ENCODE measurements at places on chromosomes 16 and 17.

GRCh38 chr16:1469693-1470201 is 5.1 kb downstream of the CLCN7 start:
- DNase-seq: no peak

DNA sequence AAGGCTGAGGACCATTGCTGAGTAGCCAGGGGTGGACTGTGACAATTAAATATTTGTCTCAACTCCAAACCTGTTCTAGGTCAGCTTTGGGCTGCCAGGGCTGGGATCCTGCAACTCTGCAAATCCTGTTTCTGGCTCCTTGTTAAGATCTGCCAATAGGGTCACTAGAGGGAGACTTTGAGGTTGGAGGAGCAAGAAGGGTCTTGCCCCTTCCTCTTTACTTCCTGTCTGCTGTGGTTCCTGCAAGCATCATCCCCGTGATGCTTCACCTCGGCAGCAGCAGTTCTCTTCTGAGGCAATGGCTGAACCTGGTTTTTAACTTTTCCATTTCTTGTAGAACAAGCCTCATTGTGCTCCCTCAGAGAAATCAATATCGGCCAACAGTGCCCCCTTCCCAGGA is 124.6 kb downstream of the IRX5 start:
- DNase-seq: no peak

GRCh38 chr17:40827746-40828453 is 5.5 kb upstream of the KRT10 start:
- no peak for DNase-seq

GRCh38 chr17:29066047-29066446 is 23.1 kb downstream of the PIPOX start:
- DNase-seq: no peak

- no peak for DNase-seq
Observed at GRCh38 chr17:77817953-77818352, 140.6 kb upstream of the TNRC6C start.

- no peak for DNase-seq
Observed at GRCh38 chr17:10563991-10564660, 14.7 kb upstream of the MYH2 start.

GRCh38 chr17:45824901-45825492 is 19.7 kb upstream of the SPPL2C start:
- no peak for DNase-seq

DNA sequence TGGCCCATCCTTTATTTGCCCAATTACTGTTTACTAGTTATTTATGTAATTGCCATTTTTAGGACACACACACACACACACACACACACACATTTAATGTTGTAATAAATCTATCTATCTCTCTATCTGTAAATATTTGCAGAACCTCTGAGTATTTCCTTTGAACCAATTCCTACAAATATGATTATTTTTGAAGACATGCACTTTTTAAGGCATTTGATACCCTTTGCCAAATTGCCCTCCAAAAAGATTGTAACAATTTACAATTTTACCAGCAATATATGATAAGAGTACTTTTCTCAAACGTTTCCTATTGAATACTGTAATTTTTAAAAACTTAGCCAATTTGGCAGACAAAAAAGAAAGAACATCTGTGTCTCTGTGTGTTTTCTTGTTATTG is 143.8 kb upstream of the FOXF1 start:
- no peak for DNase-seq

GRCh38 chr17:47719411-47720152 is 13.5 kb upstream of the TBX21 start:
- DNase-seq: no peak

- no peak for DNase-seq
Observed at GRCh38 chr16:28823291-28823872, 583 bp downstream of the ATXN2L start.

DNA sequence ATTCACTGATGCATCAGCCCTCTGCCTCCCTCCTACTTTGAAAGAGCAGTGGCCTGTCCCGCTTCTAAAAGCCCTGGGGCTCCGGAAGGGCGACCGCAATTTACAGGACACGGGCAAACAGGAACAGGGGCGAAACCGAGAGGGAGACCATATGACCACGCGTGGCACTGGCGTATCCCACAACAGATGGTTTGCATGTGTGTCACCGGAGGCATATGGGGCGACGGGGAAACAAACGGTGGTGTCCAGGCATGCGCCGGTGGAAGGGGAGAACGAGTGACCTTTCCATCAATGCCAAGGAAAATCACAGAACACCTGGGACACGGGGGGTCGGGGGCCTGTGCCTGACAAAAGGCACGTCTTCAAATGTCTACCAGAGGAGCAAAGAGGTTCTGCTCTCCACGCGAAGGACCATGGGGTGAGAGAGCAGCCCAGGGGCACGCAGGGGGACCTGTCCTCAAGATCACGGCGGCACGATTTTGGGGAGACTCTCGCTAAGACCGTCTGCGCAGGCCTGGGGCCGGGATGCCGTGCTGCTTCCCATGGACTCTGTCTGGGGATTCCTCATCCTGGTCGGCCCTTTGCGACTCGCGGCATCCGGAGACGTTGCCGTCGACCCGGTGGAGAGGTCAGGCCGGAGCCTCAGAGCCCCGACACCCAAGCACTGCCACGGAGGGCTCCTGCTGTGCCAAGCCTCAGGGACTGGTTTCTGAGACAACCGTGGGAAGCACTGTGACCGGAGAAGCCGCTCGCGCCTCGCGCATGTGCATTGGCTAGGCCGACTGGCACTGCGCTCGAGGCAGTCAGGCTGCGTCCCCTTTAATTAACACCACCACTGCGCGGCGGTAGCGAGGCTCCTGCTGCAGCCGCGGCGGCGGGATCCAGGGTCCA is 12.8 kb upstream of the KCNJ18 start:
- DNase-seq: no peak

DNA sequence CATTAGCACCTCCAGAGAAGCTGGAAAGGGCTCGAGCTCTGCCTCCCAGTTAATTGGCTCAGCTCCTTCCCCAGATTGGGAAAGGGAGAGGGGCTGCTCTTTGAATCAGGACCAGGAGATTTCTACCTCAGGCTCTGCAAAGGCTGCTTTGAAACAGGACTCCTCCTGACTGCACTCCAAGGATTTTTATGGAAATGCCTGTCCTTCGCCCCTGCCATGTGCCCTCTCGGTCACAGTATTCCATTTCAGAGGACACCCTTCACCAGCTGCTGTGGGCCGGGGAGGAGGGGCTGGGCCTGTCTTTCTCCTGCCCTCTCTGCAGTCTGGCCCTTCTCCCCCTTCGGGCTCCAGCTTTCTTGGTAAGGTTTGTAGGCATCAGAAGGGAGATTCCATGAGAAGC is 13.6 kb downstream of the MRM1 start:
- DNase-seq: no peak

- no peak for DNase-seq
Observed at GRCh38 chr17:82636626-82637598, 11.3 kb downstream of the WDR45B start.

DNA sequence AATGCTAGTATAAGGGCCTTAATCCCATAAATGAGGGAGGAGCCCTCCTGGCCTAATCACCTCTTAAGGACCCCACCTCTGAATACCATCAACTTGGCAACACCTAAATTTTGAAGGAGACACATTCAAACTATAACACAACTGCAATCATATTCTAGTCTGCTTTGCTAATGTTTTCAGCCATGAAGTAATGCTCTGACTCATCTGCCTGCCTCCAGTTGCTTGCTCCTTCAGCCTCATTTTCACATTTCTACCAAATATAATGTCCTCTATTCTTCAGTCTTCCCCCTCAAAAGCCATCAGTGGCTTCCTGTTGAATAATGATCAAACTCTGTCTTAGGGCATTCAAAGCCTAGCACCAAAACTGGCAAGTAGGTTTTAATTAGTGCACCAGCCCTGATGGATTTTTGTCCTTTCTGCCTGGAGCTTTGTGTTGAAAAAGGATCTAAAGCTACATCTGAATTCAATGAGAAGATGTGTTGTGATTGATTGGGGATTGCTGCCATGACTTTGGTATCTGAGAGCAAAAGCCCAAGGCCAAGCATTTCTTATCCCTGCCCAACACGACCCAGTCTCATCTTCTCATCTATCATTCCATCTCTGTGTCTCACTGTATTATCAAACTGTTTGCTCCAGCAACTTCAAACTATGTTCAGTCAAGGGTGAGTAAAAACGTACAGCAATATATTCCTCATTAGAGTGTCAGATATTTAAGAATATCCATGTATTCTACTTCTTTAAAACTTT is 140.8 kb upstream of the ELAC2 start:
- DNase-seq: no peak

- DNase-seq: peak; percentile 23
Observed at GRCh38 chr17:350706-351448, 1.7 kb downstream of the RPH3AL start.

- DNase-seq: no peak
Observed at GRCh38 chr16:84704253-84704652, 4.5 kb downstream of the USP10 start.

- DNase-seq: no peak
Observed at GRCh38 chr17:80997424-80998117, 5.9 kb downstream of the CHMP6 start.

DNA sequence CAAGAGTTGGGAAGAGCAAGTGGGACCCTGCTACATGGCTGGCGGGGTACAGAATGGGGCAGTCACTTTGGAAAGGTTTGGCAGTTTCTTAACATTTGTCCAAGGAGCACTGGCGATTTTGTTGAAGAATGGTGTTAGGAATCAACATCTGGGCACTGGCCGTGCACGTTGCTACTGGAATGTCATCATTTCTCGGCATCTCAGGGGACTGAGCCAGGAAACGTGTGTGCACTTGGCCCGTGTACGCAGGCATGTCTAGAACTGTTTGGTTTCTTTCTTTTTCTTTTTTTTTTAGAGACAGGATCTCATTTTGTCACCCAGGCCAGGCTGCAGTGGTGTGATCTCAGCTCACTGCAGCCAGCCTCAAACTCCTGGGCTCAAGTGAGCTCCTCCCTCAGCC is 17.3 kb upstream of the FOXK2 start:
- DNase-seq: no peak

DNA sequence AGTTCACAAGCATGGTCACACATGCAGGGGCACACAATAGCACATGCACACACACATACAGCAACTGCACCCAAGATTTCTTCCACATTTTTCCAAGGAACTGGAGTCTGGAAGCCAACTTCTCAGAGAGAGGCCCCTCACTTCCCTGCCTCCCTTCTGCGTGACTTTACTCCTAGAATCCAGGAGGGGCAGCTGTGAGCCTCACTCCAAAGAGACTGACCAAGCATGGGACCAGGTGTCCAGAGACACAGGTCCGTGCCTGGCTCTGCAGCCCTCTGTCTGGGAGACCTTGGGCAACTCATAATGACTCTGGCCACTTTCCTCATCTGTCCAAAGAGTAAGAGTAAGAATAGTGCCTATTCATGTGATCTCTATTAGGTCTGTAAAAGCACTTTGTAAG is 104.7 kb upstream of the TMEM132E start:
- DNase-seq: no peak

GRCh38 chr16:66751992-66752322 is 548 bp upstream of the DYNC1LI2 start:
- DNase-seq: no peak

GRCh38 chr16:75452464-75453190 is 11.9 kb downstream of the TMEM170A start:
- no peak for DNase-seq

DNA sequence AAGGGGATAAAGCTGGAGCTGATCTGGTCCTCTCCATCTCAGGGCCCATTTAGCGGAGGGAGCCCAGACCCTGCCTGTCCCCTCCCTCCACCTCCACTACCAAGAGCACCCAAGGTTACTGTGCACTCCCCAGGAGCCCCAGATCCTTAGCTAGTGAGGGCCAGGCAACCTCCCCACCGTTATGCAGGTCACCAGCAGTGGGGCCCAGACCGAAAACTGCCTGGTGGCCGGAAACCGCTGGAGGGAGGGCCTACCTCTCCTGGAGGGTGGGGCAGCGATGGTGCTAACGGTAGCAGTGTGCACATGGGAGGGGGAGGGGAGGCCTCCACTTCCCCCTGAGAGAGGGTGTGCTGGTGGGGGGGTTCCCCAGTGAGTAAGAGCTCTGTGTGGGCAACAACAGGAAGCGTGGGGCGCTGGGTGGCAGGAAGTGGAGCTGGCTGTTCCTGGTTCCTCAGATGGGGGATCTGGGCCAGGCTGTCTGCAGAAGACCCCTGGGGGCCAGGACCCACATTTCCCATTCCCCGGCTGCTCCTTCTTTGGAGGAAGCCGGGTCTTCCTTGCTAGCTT is 4.4 kb downstream of the FMNL1 start:
- no peak for DNase-seq

DNA sequence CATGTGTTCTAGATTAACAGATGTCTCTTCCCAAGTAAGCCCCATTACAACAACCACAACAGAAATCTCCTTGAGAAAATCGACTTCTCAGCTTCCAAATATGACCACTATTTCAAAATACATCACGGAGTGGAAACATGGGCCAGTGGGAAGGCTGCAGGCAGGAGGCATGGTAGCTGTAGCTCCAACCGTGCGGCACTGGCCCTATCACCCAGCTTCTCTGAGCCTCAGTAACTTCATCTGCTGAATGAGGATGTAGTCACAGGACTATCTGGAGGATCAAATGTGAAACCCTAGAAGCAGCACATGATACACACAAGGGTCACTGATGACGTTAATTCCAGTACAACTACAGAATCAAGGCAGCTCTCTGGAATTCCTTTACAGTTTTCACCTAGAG is 112.2 kb downstream of the VPS53 start:
- no peak for DNase-seq

DNA sequence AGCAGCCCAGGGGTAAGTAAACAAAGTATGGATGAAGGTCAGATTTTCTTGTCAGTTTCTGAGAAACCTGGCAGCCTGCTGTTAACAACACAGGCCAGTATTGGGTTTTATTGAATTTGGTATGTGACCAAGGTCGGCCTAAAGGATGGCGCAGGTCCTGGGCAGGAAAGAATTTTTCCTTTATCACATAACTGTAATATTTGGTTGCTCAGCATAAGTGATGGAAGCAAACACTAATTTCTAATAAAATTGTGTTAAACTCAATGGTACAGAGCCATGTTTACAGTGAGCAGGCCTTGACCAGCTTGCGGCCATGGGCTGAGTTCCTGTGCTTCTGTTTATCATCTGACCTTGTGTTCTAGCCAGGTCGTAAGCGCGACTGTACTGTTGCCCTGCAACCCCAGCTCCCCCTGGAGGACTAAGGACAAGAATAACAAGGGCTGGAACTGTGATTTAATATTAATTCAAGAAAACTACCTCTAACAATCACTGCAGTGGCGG is 10.5 kb downstream of the POLDIP2 start:
- DNase-seq: no peak

GRCh38 chr17:357644-358043 is 5.0 kb upstream of the RPH3AL start:
- no peak for DNase-seq

DNA sequence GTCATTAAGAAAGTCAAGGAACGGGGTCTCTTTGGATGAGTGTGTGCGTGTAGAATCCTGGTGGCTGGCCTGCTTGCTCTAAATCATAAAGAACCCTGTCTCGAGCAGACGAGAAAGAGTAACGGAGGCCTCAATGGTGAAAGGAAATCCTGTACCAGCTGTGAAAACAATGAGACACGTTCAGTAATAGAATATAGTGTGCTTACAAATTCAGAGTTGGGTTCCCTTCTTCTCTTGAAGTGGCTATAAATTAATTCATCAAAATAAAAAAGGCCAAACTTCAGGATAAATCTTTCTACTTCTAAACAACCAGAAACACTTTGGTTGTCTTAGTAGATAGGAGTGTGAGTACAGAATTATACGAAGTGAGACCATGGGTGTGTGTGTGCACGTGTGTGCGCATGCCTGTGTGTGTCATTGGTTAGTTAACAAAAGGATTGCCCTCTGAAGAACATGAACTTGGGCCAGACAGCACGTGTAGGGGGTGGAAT is 48.5 kb downstream of the WWOX start:
- DNase-seq: no peak

GRCh38 chr17:46873941-46874645 is 22.7 kb downstream of the WNT9B start:
- DNase-seq: no peak

- no peak for DNase-seq
Observed at GRCh38 chr17:68854452-68854851, 100.7 kb downstream of the ABCA8 start.
